ENCODE measurements at places on chromosomes 6 and 20.

- DNase-seq, result no peak
Observed at GRCh38 chr20:34637245-34638038, 39.5 kb downstream of the PIGU start.

GRCh38 chr20:63032861-63033793, 26.4 kb upstream of the BHLHE23 start:
- DNase-seq, result no peak

- no peak for DNase-seq
Observed at GRCh38 chr6:32064706-32065105, 26.5 kb downstream of the CYP21A2 start.

DNA sequence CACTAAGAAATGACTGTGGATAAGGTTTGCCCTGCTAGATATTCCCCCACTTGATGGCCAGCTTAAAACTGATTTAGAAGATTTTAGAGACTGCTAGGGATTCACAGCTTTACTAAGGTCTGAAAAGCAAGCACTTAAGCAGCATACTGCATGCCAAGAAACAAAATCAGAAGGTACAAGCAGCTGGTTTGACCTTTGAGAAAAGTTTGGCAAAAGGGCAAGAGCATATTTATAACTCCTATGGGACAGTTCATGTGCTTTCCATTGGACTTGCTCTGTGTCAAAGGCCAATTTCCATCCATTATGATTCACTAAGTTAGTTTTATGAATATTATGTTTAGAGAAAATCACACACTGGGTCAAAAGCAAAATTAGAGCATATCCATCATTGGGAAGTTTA, 402.8 kb downstream of the PKHD1 start:
- no peak for DNase-seq

GRCh38 chr20:8163543-8163942, 31.5 kb downstream of the PLCB1 start:
- DNase-seq, result no peak

- no peak for DNase-seq
Observed at GRCh38 chr6:166757232-166758135, 130.4 kb upstream of the RPS6KA2 start.

DNA sequence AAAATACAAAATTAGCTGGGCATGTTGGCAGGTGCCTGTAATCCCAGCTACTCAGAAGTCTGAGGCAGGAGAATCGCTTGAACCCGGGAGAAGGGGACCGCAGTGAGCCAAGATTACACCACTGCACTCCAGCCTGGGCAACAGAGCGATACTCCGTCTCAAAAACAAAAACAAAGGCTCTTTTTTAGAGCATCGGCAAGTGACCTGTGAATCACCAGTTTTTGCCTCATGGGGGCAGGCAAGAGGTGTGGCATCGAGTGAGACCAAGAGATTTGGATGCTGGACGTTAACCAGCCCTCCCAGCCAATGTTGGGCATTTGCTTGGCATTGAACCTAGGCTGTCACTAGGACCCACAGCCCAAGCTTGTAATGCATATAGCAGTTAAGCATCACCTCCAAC, 14.6 kb upstream of the CDK5RAP1 start:
- no peak for DNase-seq

DNA sequence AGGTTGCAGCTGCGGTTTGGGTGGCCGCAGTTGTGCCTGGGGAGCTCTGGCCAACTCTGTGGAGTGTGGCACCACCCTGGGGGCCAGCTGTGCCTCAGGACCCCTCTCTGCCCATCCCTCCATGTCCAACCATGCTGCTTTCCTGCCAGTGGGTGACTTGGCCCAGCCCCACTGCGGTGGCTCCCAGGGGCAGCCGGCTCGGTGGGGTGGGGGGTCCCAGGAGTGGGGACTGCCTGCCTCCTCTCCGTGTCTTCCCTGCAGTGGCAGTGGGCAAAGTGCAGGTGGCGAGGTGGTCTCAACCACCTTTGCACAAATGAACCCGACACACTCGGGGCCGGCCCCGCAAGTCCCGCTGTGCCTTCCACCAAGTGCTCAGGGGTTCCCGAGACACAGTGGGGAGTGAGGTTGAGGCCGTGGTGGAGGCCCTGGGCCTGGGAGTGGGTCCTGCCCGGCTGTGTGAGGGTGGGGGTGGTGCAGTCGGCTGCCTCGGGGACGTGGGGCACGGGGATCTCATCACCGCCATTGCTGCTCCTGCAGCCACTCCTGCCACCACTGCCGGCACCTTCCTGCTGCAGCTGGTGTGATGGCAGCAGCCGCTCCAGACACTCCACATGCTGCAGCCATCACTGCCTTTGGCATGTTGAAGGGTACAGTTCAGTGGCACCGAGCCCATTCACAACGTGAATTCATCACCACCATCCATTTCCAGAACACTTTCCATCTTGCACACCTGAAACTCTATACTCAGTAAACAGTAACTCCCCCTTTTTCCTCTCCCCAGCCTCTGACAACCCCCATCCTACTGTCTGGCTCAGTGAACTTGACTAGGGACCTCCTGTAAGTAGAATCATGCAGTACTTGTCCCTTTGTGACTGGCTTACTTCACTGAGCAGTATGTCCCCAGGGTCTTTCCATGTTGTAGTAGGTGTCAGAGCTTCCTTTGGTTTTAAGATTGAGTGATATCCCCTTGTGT, 10.7 kb upstream of the SLCO4A1 start:
- DNase-seq, result no peak

Measured in CD8-positive, alpha-beta T cell (primary cell).